ENCODE measurements at places on chromosomes 7 and 10. TPM values are rescaled to one million over a fixed set of nuclear protein-coding genes. Genes with fewer than 3 reads are reported as not detected.

The ZP3 gene
- 2.1 TPM for total RNA-seq

The SNCG gene
- 1.6 TPM for total RNA-seq

The CARD11 gene
- total RNA-seq = 1.4 TPM

The VWA2 gene
- total RNA-seq = 7.3 TPM

The OR2A42 gene
- total RNA-seq = not detected

The CRHR2 gene
- 0.51 TPM for total RNA-seq

The RBP3 gene
- total RNA-seq = not detected

The CLEC5A gene
- total RNA-seq = not detected

The OR2A5 gene
- not detected for total RNA-seq

The LRRTM3 gene
- 0.62 TPM for total RNA-seq

The APBB1IP gene
- 2.7 TPM for total RNA-seq

The LHPP gene
- total RNA-seq = 12.1 TPM

The EVX1 gene
- total RNA-seq = not detected

The SORCS1 gene
- total RNA-seq = 17.8 TPM

The IGF2BP3 gene
- total RNA-seq = 37.7 TPM

The CDK14 gene
- 29.3 TPM for total RNA-seq

The SLC39A12 gene
- not detected for total RNA-seq

The TMUB1 gene
- 18.0 TPM for total RNA-seq

The POM121C gene
- 19.5 TPM for total RNA-seq

The CCDC3 gene
- 15.0 TPM for total RNA-seq

The PAX4 gene
- not detected for total RNA-seq

The LRRD1 gene
- total RNA-seq = 0.21 TPM

The MOGAT3 gene
- not detected for total RNA-seq

The DENND2A gene
- total RNA-seq = 29.6 TPM

The AGAP6 gene
- 4.3 TPM for total RNA-seq

The TAC1 gene
- total RNA-seq = 0.82 TPM

The CPVL gene
- 11.7 TPM for total RNA-seq

The ELMO1 gene
- 59.9 TPM for total RNA-seq

The ELFN1 gene
- 4.3 TPM for total RNA-seq

The MYPN gene
- 92.0 TPM for total RNA-seq

The NOS3 gene
- total RNA-seq = 7.0 TPM

The AKR1C8 gene
- total RNA-seq = not detected

The LIPM gene
- not detected for total RNA-seq

The ATRNL1 gene
- total RNA-seq = 11.7 TPM

The CYP3A7 gene
- total RNA-seq = 0.21 TPM

The SPDYE1 gene
- not detected for total RNA-seq

The TCF7L2 gene
- total RNA-seq = 17.2 TPM

The H2BK1 gene
- total RNA-seq = not detected

The VIM gene
- total RNA-seq = 1,559 TPM

The PLXDC2 gene
- total RNA-seq = 54.1 TPM

The FAM131B gene
- 1.5 TPM for total RNA-seq

The HEPACAM2 gene
- total RNA-seq = 0.21 TPM

The C7orf25 gene
- 6.4 TPM for total RNA-seq

The TMEM213 gene
- 0.51 TPM for total RNA-seq

The PODXL gene
- total RNA-seq = 43.7 TPM

The CHCHD1 gene
- total RNA-seq = 18.7 TPM

The PLXNA4 gene
- 5.7 TPM for total RNA-seq

The SRRM3 gene
- 0.62 TPM for total RNA-seq

The THNSL1 gene
- 9.7 TPM for total RNA-seq
